ELR (cell line): ENCODE measurements at places on chromosomes 3 and 15.

DNA sequence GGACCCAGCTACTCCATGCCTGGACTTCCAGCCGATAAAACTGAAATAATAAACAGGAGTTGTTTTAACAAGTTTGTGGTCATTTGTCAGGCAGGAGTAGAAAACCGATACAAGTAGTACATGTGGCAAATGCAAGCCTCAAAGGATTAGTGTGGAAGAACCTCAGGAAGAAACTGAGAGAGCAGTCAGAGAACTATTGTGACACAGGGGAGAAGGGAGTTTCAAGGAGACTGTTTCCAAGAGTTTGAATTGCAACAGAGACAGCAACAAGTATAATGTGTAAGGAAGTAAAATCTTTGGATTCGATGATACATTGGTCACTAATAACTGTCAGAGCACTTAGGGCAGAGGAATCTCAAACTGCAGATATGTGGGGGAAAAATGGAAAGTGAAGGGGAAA, 450.6 kb upstream of the ARHGEF26 start:
- DNase-seq, result no peak

- peak; percentile 42 for DNase-seq
These were observed 158.7 kb downstream of the CGGBP1 start for GRCh38 chr3:87900061-87900460.

GRCh38 chr3:44477312-44478030, at the start of gene ZNF445:
Gene ZNF445 (minus strand): TSS chr3:44477670. CDS start chr3:44455549, 22,121 bp downstream.
- DNase-seq, result peak; percentile 82

DNA sequence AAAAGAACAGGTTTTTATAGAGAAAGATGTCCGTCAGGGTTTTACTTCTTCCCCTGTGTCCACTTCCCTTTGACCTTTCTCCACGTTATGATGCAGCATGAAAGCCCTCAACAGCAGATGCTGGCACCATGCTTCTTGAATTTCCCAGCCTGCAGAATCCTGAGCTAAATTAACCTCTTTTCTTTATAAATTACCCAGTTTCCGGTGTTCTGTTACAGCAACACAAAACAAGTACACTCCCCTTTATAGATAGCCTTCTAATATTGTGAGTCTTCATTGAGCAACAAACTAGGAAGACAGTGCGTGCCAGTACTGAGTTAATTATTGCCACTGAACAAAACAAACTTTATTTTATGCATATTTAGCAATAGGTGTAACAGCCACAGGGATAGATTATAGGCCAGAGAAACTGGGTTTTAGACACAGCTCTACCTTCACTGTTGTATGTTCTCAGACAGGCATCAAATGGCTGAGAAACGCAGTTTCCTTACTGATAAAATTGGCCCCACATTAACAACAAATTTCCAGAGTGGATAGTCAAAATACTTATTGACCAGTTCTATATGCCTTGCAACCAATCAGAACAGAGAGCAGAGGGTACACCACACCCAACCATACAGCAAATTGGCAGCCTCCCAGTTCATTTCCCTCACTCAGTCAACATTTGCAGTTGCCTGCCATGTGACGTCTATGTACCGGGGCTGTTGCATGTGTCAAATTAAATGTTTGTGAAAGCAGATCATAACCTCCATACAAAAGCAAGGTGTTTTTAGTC, 14.4 kb upstream of the TBL1XR1 start:
- DNase-seq, result no peak

- peak; percentile 88 for DNase-seq
These were observed 1.4 kb upstream of the WNT5A start for GRCh38 chr3:55488398-55489055.

- DNase-seq, result peak; percentile 74
These were observed 23.2 kb upstream of the VILL start for GRCh38 chr3:37967260-37967881.

DNA sequence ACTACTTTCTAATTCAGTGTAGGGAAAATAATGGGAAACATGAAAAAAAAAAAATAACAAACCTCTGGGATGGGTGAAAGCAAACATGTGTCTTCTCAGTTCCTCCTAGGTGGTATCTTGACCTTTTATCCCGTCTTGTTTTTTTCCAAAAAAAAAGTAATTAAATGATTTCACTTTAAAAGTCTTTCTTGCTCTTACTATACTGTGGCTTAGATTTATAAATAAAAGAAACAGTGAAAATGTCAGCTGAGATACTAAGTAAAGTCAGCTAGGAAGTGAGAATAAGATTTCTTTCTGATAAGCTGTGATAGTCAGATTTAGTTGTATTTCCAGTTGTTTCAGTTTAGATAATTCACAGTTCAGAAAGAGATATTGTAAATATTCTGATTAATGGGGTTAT, 37.4 kb downstream of the BBX start:
- no peak for DNase-seq

GRCh38 chr15:66252685-66253417, 699 bp downstream of the MEGF11 start:
- DNase-seq, result peak; percentile 19

GRCh38 chr15:55247766-55248427, 41.7 kb downstream of the RAB27A start:
- DNase-seq, result no peak

DNA sequence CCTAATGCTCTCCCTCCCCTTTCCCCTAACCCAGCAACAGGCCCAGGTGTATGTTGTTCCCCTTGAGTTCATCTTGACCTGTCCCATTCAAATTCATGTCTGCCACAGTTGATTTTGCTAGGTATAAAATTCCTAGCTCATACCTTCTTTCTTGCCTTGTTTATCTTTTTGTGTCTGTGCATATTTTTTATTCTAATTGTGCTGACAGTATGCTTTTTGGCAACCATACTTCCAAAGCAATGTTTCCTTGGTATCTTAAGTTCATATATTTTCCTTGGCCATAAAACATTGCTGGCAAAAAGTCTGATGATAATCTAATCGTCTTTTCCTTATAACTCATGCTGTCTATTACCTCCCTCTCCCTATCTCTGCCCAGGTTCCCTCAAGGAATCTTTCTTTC, 15.5 kb downstream of the LNP1 start:
- no peak for DNase-seq

GRCh38 chr15:33344111-33344510, 33.3 kb downstream of the RYR3 start:
- no peak for DNase-seq

DNA sequence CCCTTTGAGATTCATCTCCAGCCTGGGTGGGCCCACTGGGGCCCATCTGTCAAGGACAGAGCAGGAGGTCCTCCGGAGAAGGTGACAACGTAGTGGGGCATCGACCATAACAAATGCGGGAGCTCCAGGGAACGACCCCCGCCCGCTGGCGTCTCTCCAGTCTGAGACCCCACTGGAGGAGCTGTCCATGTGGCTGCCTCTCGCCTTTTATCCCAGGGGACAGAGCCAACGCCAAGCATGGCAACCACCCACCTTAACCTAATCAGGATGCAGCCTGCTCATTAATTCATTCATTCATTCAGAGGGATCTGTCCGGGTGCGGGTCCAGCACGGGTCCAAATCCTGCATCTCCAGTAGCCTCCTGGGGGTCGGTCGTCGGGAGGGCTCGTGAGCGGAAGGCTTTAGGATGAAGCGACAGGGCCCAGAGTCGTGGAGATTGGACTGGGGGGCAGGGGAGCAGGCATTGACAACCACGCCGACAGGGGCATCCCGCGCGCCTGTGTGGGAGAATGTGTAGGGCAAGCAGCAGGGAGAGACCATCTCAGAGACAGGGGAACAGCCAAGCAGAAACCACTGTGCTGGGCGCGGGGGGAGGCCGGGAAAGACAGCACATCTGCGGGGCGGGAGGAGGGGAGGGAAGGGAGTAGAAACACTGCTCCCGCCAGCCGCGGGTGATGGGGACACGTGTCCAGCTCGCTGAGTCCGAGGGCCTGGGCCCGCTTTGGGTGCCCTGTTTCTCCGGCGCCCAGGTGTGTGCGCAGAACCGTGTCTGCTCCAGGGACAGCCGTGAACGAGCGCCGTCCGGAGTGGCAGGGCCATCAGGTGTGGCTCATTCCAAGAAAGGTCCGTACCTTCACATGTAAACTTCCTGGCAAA, 1.9 kb downstream of the PIGZ start:
- DNase-seq, result no peak

DNA sequence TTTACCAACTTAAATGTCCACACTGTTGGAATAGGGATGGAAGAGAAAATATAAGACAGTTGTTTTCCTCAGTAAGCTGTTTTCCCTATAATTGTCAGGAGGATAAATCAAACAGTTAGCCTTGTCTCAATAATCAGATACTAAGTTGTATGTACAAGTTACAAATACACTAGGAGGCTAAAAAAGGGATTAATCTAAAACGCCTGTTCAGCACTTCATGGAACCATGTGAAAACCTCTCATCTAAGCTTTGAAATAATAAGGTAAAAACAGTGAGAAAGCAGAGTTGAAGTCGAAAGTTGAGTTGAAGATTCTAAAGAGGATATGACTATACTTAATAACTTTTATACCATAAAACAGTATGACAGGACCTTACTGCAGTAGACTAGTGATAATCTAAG, 62.0 kb downstream of the CALML4 start:
- DNase-seq, result no peak

GRCh38 chr3:51706788-51707731, at the start of gene GRM2:
Gene GRM2 (plus strand): TSS chr3:51707068. CDS start chr3:51708984, 1,916 bp downstream.
- DNase-seq, result peak; percentile 68

GRCh38 chr3:9224490-9224889, 25.0 kb downstream of the SRGAP3 start:
- DNase-seq, result peak; percentile 32

DNA sequence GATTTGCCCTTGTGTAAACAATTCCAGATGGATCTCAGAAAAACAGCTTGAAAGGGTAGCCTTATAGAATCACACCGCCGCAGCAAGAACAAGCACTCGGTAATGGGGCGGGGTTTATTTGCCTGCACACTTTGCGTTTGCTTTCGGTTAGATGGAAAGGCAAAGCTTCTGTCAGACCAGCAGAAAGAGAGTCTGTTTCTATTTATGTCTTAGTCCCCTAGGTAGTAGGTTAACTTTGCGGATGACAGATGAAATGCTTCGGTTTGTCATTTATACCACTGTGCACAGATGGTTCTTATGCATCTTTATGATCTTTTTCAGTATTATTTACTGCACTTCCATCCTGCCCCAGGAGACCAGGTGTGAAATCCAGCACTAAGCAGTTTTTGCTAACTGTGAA, 62.2 kb downstream of the PYDC2 start:
- no peak for DNase-seq

DNA sequence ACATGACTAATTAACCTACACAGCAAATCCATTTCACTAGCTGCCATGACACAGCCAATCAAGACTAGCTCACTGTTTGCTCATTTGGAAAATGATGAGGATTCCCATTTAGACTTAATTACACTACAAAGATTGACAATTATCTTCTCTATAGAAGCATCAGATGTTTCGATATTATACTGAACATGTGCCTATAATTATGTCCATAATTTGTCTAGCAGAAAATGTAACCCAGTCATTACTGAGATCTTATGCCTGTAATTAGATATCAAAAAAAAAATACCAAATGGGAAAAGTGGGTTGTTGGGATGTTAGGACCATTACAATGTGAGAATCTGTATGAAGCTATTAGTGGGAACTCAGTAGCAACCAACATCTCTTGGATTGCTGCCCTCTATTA, 344.2 kb upstream of the MCTP2 start:
- no peak for DNase-seq

GRCh38 chr3:9028134-9028533, 64.9 kb upstream of the RAD18 start:
- DNase-seq, result no peak

DNA sequence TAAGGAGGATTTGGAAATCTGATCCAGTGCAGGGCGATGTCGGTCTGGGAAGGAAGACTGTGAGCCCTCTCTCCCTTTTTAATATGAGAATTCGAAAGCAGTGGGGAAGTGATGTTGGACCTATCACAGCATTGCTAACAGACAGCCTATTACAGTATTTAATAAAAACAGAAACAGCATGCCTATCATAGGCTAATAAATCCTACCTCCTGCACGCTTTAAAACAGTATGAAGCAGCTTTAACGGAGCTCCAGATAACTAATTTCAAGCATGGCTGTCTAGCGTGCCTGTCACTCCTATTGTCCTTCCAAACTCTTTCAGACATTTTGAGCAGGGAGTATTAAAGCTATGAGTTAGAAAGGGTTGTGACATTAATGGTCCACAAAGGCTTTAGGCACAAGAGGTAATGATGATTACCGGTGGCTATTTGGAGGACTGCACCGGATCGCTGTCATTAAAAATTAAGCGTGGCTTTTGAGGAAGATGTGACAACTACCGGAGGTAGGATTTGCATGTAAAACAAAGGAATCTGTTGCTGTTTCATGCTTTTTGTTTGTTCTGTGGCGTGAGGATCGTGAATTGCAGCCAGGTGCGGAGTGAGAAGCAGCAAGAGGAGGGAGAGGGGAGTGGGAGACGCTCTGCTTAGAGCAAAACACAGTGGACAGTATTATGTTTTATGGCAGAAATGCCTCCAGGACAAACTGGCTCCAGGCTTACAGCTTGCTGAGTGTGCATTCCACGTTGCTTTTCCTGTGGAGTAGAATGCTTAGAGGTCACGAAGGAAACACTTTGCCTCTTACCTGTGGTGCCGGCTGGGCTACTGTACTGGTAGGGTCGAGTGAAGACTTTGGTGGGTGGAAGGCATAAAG, at the start of gene KCNMB2:
TSS of gene KCNMB2 (plus strand) at position 226 of the 869 bp plus-strand sequence.
- no peak for DNase-seq

DNA sequence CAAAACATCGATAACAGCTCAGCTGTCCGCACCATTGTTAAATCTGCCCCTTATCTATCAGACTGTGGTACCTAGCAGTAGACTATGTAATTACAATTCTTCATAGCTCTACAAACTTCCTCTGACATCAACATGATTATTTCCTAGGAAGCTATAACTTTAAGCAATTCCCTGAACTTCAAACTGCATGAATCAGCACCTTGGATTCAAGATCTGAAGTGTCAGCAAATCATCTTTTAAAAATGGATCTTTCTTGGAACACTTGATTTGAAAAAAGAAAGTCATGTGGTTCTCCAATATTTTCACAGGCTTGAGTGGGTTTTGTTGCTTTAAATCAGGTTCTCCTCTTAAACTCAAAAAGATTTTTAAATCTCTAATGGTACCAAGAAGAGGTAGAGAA, 680.7 kb upstream of the LMCD1 start:
- no peak for DNase-seq

DNA sequence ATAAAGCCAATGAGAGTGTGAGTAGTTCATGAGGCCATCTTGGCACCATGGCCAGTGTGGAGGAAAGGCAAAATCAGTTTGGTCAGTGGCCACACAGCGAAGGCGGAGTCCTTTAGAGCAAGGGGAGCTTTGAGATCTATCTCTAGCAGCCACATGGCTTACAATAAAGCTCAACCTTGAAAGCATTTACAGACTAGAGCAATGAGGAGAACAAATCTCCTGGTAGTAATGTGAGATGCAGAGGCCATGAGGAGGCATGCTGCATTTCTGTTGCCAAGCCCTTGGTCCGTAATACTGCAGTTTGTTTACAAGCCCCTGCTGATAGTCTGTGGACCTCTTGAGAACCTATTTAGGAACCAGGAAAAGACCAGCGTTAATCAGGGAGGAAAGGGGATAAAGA, 381.5 kb upstream of the C2CD4B start:
- DNase-seq, result no peak

GRCh38 chr3:160665784-160666526, 11.0 kb upstream of the ARL14 start:
- DNase-seq, result peak; percentile 95

- DNase-seq, result peak; percentile 10
These were observed 697 bp upstream of the RAB5A start for GRCh38 chr3:19945969-19946831.

- no peak for DNase-seq
These were observed 18.0 kb downstream of the LRRK1 start for GRCh38 chr15:100937171-100937570.
